ENCODE measurements at places on chromosomes 13 and 19.

DNA sequence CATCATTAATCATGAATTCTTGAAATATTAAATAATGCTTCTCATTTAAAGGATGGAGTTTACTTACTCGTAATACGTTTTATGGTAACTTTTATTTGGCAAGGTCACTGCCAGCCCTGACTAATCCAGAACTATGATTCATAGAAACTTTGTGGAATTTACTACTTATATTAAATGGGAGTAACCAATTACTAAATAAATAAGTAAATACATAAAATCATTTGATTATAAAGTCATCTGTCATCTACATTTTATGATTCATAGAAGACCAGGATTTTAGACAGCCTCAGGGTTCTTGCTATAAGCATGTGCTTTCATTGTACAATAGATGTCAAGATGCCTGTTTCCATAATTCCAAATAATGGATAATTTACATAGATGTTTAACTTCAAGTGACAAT is 611.1 kb downstream of the TBC1D4 start:
- DNase-seq = peak; percentile 61

DNA sequence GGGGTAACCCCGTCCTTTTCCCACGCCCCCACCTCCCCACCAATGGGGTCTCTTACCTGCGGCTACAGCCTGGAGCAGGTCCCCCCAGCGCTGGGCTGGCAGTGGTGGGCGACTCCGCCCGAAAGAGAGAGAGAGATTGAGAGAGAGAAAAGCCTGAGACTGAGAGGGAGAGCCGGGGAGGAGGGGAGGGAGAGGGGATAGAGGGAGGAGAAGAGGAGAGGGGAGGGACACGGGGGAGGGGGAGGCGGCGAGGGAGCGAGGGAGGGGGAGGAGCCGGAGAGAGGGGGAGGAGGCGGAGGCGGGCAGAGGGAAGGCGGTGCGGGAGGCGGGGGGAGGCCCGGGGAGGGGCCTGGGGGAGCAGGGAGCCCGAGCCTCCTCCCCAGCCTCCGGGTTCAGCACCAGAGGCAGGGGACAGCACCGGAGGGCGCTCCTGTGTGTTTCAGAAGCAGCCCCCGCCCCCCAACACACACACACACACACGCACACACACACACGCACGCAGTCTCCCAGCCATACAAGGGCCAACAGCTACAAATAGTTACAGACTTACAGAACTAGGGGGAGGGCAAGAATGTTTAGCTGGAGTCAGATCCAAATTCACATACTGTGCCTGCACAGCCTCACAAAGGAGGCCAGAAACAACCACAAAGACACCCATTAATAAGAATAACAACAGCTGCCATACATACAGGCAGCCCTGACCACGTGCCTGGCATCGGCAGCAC is at the start of gene SLC8A2:
SLC8A2 (minus strand) TSS at position 161 of the 725 bp plus-strand sequence. CDS start 5,490 bp downstream, outside the sequence.
- DNase-seq = peak; percentile 46

GRCh38 chr13:107456431-107456830 is 758.9 kb downstream of the LIG4 start:
- DNase-seq = peak; percentile 51

DNA sequence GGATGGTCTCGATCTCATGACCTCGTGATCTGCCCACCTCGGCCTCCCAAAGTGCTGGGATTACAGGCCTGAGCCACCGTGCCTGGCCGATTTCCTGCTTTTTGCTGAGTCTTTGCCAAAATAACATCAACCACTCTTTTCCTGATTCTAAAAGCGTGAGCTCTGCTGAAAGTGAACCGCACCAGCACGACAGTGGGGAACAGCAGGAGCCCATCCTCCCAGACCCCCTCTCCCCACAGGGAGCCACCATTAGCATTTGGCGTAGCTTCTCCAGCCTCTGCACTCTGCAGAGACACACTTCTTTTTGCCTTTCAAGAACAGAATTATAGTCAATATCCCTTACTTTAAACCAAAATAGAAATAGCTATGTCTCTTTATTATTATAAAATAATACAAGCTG is 41.3 kb downstream of the MYH14 start:
- DNase-seq = no peak

- no peak for DNase-seq
Observed at GRCh38 chr19:55300886-55301458, 17.2 kb downstream of the BRSK1 start.

GRCh38 chr19:41554907-41555306 is 21.1 kb upstream of the CEACAM21 start:
- peak; percentile 54 for DNase-seq

- no peak for DNase-seq
Observed at GRCh38 chr19:50628146-50628545, 11.5 kb downstream of the SYT3 start.
